ENCODE measurements at places on chromosomes 11 and 22.

GRCh38 chr11:101872171-101872882 lies 42.5 kb upstream of the CEP126 start:
- no peak for DNase-seq

DNA sequence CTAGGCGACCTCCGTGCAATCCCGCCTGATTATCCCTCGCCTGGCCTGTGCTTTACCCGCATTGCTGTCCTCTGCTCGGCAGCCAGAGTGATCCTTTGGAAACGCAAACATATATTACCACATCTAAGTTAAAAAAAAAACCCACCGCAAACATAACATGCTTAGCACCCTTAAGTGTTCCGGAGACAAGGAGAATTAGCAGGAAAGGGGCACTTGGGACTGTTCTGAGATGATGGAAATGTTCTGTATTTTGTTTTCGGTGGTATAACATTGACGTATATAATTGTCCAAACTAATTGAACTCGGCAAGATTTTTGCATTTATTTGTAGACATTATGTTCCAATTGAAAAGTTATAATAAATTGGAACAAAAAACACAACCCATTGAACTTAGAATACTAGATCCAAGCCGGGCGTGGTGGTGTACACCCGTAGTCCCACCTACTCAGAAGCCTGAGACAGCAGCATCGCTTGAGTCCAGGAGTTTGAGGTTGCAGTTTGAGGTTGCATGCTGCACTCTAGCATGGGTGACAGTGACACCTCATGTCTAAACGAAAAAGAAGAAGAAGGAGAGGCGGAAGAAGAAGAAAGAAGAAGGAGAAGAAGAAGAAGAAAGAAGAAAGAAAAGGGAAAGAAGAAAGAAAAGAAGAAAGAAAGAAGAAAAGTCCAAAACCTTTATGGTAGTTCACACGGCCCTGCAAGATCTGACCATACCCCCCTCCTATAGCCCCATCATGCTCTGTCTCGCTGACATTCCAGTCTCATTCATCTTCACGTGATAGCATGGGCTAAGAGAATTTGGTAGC lies 604 bp upstream of the POLR3H start:
- no peak for DNase-seq

DNA sequence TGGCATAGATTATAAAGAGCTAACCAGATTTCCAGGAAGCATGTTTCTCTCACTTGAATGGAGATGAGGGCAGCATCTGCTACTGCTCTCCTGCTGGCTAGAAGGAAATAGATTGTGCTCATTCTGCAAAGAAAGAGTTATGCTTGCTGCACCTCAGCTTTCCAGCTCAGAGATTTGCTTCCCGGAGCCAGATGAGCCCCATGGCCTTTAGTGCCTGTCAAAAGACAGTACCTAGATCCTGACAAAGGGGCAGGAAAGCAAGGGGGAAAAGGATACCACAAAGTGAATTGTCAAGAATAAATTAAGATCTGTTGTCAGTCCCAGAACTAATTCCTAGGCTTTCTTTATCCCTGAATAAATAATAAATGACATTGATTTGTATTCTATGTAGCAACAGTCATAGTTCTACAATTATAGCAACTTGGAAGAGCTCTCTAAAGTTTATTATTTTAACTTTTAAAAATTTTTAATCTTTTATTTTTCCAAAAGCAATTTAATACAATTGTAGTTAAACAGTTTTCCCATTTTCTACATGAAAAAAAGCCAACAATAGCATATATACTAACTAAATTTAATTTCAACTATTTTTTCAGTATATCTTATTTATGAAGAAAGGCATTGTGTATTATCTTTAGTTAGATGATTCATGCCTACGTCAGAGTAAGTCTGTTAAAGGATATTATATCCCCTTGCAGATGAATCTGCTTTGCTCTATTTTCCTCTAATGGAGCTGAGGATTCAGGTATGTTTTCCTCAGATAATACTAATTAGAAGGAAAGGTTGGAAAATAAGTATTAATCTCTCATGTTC lies 306.1 kb upstream of the DDI1 start:
- DNase-seq, result no peak

DNA sequence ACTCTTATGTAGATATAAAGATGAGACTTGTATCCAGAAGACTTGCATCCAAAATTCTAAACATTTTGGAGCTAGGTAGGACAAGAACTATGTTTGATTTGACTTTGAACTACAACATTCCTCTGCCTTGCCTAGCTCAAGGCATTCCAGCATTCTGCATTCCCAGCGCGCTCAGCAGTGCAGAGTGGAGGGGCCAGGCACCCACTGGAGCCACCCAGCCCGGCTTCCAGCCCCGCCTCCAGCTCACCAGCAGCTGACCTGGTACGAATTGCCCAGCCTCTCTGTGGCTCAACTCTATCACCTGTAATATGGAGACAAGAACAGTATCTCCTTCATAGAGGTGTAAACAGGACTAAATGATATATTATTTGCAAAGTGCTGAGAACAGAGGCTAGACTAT lies 28.8 kb downstream of the PRDM10 start:
- no peak for DNase-seq

DNA sequence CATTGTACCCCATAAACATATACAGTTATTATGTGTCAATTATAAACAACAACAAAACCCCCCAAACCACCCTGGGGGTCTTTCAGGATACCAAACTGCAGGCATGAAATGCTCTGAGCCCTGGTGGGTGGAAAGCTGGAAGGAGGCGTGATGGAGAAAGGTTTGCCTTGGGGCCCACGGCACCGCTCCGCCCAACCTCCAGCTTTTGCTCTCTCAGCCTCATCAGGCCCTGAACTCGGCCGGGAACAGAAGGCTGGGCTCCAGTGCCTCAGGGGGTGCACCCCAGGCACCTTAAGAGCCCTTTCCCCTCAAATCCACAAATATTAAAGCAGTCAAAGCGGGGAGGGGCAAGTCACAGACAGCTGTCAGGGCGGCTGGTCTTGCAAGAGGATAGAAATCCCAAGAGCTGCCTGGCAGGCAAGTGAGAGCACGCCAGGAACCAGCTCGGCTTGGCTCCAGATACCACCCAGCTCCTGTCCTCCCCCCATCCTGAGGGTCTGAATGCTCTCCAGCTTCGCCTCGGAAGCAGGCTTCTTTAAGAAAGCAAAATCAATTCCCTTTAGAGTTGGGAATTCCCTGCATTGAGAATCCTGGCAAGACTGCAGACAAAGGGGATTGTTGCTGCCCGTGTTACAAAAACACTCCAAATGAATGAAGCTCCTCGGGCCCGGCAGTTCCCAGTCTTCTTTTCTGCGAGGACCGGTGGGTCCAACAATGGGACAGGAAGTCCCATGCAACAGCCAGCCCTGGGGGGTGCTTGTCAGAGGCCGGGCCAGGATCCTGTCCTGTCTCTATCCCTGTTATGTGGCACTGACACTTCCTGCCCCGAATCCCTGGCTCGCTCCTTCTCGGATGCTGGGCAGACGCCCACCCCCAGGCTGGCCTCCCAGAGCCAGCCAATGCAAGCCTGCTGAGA lies 80.8 kb downstream of the NAT10 start:
- no peak for DNase-seq

GRCh38 chr22:36925388-36926290 lies 12.2 kb downstream of the CSF2RB start:
- DNase-seq, result no peak

- no peak for DNase-seq
Observed at GRCh38 chr11:102251423-102251822, 65.9 kb upstream of the BIRC3 start.

DNA sequence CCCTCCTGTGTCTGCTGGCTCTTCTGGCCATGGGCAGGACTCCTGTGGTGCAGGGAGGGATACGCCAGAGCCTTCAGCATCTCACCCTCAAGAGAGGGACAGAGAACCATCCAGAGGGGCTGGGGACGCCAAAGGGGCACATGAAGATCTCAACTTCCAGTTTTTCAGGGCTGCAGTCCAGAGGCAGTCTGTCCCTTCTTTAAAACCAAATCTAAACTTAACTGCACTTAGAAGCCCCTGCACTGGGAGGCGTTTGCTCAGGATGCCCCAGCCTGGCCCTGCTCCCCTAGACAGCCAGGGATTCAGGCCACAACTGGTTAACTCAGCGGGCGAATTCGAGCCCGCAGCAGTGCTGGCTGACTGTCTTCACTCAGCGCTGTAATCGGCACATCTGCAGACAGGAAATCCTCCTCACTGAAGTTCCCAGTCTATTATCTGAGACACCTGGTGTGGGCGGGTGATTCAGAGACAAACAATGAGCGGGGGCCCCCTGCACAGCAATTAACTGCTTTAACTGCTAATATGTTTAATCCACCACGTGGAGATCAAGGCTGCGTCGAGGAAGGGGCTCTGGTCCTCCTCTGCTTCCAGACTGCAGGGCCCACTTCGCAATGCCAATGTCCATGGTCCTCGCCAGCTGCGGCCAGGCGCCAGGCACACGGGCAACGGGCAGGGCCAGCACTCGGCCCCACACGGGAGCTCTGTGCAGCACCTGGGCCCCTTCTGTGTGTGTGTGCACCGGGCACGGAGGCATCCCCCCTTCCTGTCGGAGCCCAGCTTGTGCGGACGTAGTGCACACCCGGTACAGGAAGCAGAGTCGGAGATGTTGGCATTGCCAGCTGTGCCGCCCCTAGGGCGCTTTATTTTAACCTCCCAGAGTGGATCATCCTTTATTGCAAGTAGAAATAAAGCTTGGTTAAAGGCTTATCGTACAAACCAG lies 36.9 kb upstream of the GNB1L start:
- DNase-seq, result no peak

DNA sequence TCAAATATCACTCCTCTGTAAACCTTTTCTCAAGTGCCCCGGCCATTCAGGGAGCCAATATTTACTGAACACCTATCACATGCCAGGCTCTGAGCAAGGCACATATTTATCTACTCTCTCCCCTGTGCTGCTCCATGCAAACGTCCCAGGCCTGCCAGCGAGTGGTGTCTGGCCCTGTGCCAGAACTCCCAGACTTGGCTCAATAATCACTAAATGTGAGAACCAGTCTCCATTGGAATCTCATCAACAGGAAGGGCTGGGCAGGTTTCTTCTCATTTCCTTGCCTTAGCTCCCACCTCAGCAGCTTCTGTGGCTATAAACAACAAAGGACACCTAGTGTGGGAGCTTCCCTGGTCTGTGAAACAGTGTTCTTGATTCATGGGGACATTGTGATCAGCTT lies 21.7 kb downstream of the RASSF10 start:
- DNase-seq, result no peak

- no peak for DNase-seq
Observed at GRCh38 chr22:41668971-41669911, 19.4 kb downstream of the SNU13 start.

GRCh38 chr11:118435290-118435892 lies 901 bp upstream of the KMT2A start:
- DNase-seq, result peak; percentile 30

GRCh38 chr11:107719557-107720302 lies 7.9 kb upstream of the SLN start:
- no peak for DNase-seq

DNA sequence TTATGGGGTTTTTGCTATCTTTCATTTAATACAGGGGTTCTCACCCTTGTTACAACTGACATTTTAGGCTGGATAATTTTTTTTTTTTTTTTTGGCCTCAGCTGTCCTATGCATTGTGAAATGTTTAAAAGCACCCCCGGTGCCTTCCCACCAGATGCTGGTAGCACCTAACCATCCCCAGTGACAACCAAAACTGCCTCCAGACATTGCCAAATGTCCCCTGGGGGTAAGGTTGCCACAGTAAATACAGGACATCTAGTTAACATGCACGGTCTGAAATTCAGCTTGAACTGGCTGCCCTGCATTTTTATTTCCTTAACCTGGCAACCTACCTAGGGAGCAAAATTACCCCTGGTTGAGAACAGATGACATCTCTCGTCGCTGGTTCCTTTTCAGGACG lies 72.4 kb downstream of the CYTH4 start:
- no peak for DNase-seq

- DNase-seq, result peak; percentile 92
Observed at GRCh38 chr22:42439821-42440674, 7.8 kb upstream of the NFAM1 start.

Measured in CD14-positive monocyte (primary cell).